Osteocyte (in vitro differentiated cells): ENCODE measurements at places on chromosomes 1 and 21. TPM values are rescaled to one million over a fixed set of nuclear protein-coding genes. Genes with fewer than 3 reads are reported as not detected.

- H3K36me3 ChIP-seq = peaks cover 43% of the 10 kb centered on the region
- no peaks in the 10 kb centered on the region for H3K27me3 ChIP-seq
- peaks cover 7% of the 10 kb centered on the region for H3K4me1 ChIP-seq
- no peak overlapping the region for H3K27ac ChIP-seq
- DNase-seq = no peak
Measured at GRCh38 chr1:206419250-206419649, 51.0 kb upstream of the IKBKE start.

GRCh38 chr1:58887059-58887458, 103.2 kb upstream of the JUN start:
- no peak overlapping the region for H3K4me3 ChIP-seq
- no peak overlapping the region for H3K27ac ChIP-seq
- no peaks in the 10 kb centered on the region for H3K27me3 ChIP-seq

- peaks cover 10% of the 10 kb centered on the region for H3K36me3 ChIP-seq
- no peak for DNase-seq
- no peak overlapping the region for H3K4me3 ChIP-seq
Measured at GRCh38 chr21:16570856-16571255, 841.1 kb downstream of the USP25 start.

DNA sequence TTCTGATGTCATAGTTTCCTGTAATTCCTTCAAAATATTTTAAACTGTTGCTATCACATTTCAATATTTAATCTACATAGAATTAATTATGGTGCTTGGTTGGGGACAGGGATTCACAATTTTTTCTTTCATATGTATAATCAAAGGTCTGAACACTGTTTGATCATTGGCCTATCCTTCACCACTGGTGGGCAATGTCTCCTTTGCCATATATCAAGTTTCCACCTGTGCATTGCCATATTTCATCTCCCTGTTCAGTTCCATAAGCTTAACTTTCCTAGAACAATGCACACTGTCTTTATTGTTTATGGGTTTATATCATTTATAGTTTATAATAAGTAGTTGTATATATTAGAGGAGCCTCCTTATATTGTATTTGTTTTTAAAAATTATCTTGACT, 374.9 kb upstream of the PTBP2 start:
- H3K4me1 ChIP-seq = peaks cover 8% of the 10 kb centered on the region
- no peaks in the 10 kb centered on the region for H3K36me3 ChIP-seq
- H3K27ac ChIP-seq = no peak overlapping the region
- no peaks in the 10 kb centered on the region for H3K27me3 ChIP-seq
- H3K4me3 ChIP-seq = no peak overlapping the region

DNA sequence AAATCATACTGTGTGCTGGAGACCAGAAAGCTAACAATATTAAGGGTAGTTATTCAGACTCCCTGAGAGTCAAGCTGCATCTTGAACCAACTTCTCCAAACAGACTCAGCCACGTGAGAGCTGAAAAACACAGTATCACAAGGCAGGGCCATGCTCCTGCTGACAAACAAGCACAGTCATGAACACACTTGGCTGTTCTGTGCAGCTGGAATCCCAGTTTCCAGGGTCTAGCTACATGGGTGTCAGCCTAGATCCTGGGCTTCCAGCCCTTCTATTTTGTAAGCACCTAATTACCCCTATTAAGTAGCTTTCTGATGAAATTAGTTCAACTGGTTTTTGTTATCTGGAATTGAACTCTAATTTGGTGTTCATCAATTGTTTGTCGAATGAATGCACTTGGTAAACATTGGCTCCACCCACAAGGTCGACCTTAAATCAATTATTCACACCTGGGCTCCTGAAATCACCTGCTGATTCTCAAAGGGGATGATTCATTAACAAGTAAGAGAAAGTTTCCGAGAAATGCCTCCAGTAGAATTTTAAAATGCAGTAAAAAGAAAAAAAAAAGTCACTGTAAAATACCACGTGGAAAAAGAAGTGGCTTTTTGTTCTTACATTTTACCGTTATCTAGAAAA, 179.3 kb downstream of the ZC3H11B start:
- no peaks in the 10 kb centered on the region for H3K4me1 ChIP-seq
- H3K4me3 ChIP-seq = no peak overlapping the region
- no peak for DNase-seq
- H3K27ac ChIP-seq = no peak overlapping the region
- no peaks in the 10 kb centered on the region for H3K27me3 ChIP-seq

DNA sequence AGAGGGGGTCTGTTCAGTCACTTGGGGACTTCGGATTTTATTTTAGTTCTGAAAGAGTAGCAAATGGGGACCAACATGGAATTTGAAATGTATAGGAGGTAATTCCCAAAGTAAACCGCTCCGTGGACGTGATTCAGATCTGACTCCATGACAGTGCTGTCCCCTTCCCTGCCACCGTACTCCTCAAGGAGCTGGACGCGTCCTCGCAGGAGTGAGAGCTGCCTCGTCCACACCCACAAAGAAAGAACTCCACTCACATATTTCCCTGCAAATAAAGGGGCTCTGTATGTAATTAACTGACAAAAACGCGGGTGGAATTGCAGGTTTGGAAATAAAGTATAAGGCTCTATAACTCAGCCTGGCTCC, 183.6 kb downstream of the ETS2 start:
- DNase-seq = no peak
- H3K27me3 ChIP-seq = peaks cover 8% of the 10 kb centered on the region
- no peaks in the 10 kb centered on the region for H3K36me3 ChIP-seq

- no peak overlapping the region for H3K27ac ChIP-seq
- H3K36me3 ChIP-seq = peaks cover 26% of the 10 kb centered on the region
- H3K4me1 ChIP-seq = peaks cover 15% of the 10 kb centered on the region
- DNase-seq = no peak
- H3K4me3 ChIP-seq = no peak overlapping the region
- H3K27me3 ChIP-seq = no peaks in the 10 kb centered on the region
Measured at GRCh38 chr1:226644541-226645176, 94.4 kb downstream of the ITPKB start.

DNA sequence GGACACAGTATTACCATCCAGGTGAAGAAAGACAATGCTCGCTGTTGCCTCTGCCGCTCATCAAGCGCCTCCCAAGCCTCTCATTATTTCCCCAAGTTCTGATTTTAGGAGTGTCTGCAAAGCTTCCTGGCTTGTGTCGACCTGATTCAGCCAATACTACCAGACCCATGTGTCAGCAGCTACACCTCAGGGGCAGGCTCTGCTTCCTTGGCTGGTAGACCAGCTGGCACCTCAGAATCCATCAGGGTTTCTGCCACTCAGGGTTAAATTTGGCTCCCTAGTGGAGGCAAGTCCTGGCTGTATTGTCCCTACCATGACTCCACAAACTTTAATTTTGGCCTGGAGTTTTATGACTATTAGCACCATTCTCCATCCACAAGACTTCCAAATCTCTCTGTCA, 35.4 kb downstream of the SUSD4 start:
- H3K4me3 ChIP-seq = no peak overlapping the region
- H3K27me3 ChIP-seq = no peaks in the 10 kb centered on the region
- no peak for DNase-seq
- H3K27ac ChIP-seq = no peak overlapping the region
- no peaks in the 10 kb centered on the region for H3K4me1 ChIP-seq
- no peaks in the 10 kb centered on the region for H3K36me3 ChIP-seq

DNA sequence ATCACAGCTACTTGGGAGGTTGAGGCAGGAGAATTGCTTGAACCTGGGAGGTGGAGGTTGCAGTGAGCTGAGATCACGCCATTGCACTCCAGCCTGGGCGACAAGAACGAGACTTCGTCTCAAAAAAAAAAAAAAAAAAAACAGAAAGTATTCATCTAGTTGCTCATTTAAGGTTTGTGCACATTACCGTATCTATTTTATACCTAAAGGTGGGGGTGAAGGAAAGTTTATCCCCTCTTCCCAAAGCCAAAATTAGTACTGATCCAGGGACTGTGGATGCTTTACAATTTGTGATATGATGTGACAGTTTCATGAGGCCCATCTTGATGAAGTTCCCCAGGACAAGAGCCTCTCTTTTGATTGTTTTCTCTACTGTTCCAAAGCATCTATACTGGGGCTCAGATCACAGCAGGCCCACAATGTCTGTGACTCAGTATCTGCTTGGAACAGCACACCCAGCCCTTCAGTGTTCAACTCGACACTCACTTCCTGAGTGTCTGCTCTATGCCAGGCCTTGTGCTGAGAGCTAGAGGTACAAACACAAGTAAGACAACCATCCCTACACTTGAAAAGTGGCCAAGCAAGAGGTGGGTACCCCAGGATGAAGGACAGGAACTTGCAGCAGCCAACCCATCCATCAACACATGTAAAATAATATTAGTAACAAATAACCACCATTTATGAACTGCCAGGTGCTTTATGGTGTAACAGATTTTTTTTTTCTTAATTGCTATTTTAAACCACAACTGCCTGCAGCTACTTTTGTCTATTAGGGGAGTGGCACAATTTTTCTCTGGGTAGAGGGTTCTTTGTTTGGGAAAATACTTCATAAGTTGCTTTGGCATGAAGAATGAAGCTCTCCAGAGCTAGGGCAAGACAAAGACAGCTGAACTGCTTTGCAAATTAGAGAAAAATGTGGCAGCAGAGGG, 29.0 kb upstream of the KHDRBS1 start:
- H3K27ac ChIP-seq = peak overlapping the region; percentile 78
- no peak overlapping the region for H3K4me3 ChIP-seq
- no peaks in the 10 kb centered on the region for H3K36me3 ChIP-seq
- DNase-seq = no peak
- peaks cover 30% of the 10 kb centered on the region for H3K4me1 ChIP-seq
- no peaks in the 10 kb centered on the region for H3K27me3 ChIP-seq

DNA sequence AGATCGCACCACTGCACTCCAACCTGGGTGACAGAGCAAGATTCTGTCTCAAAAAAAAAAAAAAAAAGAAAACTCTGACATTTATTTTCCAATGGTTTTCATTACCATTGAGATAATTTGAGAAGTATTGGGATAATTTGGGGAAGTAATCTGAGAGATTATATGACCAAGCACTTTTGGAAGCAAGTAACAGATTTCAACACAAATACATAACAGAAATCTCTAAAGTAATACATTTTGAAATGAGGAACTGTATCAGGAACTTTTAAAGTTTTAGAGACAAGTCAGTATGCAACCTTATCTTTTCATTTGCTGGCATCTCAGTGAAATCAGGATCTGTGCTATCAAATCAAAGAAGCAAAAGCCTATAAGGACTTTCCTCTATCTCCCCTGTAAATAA, 25.4 kb upstream of the SLC16A1 start:
- no peaks in the 10 kb centered on the region for H3K4me1 ChIP-seq
- H3K27me3 ChIP-seq = no peaks in the 10 kb centered on the region
- no peaks in the 10 kb centered on the region for H3K36me3 ChIP-seq
- H3K27ac ChIP-seq = no peak overlapping the region

DNA sequence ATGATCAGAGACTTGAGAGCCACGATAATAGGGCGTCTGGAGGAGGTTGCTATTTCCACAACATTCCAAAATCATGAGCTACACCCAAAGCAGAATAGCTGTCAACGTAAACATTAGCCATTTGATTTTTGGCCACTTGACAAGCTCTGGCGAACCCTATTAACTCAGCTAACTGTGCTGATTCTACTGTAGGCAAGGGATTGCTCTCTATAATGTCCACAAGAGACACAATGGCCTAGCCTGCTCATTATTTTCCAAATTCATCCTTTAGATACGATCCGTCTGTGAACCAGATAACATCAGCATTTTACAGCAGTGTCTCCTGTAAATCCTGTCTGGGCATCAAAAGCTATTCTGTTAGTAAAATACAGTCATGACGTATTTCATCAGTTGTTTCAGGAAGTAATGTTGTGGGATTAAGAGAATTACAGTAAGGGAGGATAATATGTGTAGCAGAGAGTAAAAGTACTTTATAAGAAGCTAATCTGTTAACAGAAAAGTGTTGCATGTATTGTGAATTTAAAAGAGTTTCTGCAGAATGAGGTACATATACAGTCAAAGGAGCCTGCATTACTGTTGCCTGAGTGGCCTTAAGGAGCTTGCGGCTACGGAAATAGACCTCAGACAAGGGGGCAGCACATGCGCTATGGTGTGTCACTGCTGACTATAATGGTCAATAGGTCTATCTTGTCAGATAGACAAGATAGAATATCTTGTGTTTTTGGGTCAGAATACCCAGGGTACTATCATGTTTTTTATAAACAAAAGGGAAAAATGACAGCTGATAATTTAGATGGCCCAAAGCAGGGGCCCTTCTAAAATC, 44.9 kb upstream of the TINAGL1 start:
- H3K27me3 ChIP-seq = peaks cover 11% of the 10 kb centered on the region
- no peak overlapping the region for H3K4me3 ChIP-seq
- peak overlapping the region; percentile 54 for H3K27ac ChIP-seq
- peaks cover 14% of the 10 kb centered on the region for H3K4me1 ChIP-seq

DNA sequence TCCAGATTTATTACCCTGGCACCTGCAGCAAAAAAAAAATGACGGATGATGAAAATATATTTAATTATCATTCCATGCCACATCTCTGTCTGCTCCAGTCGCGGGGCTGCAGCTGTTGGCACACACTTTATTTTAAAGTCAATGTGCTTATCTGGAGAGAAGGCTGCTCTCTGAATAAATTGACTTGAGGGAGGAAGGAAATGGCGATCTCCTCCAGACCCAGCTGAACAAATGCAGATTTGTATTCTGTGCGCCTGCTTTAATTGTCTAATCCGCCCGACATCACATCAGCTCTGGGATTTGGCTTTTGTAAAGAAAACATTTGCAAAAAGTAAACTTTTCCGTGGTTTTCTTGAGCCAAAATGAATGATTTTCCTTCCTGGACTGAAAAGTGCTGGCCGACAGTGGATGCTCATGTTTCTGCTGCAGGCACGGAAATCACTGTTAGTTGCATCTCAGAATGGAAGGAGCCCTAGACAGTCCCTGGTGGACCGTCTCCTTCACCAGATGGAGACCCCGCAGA, 150.2 kb downstream of the CAMTA1 start:
- H3K36me3 ChIP-seq = no peaks in the 10 kb centered on the region
- DNase-seq = no peak
- peaks cover 2% of the 10 kb centered on the region for H3K4me1 ChIP-seq
- no peak overlapping the region for H3K4me3 ChIP-seq
- peaks cover 31% of the 10 kb centered on the region for H3K27me3 ChIP-seq

DNA sequence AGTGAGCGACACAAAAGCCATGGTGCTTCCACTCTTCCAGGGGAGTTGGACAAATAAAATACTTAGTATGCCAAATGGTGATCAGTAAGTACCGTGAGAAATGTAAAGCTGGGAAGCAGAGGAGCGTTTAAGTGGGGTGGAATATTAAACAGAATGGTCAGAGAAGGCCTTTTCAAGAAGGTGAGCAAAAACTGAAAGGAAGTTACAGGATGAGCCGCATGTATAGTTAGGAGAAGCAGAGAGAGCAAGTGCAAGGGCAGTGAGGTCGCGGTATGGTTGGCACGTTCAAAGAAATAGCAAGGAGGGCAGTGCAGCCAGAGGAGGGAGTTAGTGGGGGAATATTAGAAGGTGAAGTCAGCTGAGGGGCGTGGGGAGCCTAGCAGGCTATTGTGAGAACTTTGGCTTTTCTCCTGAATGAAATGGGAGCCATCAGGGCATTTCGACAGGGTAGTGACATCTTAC, 748 bp upstream of the ATP6V0B start:
- H3K4me1 ChIP-seq = peaks cover 53% of the 10 kb centered on the region
- no peak for DNase-seq
- H3K27ac ChIP-seq = peak overlapping the region; percentile 92
- no peaks in the 10 kb centered on the region for H3K27me3 ChIP-seq

- no peak overlapping the region for H3K27ac ChIP-seq
- no peak overlapping the region for H3K4me3 ChIP-seq
- H3K36me3 ChIP-seq = peaks cover 13% of the 10 kb centered on the region
- DNase-seq = no peak
- H3K27me3 ChIP-seq = no peaks in the 10 kb centered on the region
Measured at GRCh38 chr1:77983997-77984355, 5.1 kb upstream of the FUBP1 start.

ADGRB2 gene
- 8.2 and 8.4 TPM in 2 replicates for total RNA-seq

EDN2 gene
- not detected in 2 replicates for total RNA-seq

FMO5 gene
- 1.8 and 2.2 TPM in 2 replicates for total RNA-seq

PLA2G2C gene
- total RNA-seq = not detected in 2 replicates

MFSD2A gene
- 0.60 and 0.81 TPM in 2 replicates for total RNA-seq

PLD5 gene
- not detected in 2 replicates for total RNA-seq
